ENCODE measurements at places on chromosomes 7 and 10. TPM values are rescaled to one million over a fixed set of nuclear protein-coding genes. Genes with fewer than 3 reads are reported as not detected.

GRCh38 chr10:119306514-119306951 is 99.2 kb downstream of the GRK5 start:
- H3K27ac ChIP-seq: no peak overlapping the region
- H3K36me3 ChIP-seq: no peaks in the 10 kb centered on the region
- DNase-seq: no peak
- H3K27me3 ChIP-seq: no peaks in the 10 kb centered on the region
- H3K4me3 ChIP-seq: no peak overlapping the region
- peaks cover 4% of the 10 kb centered on the region for H3K4me1 ChIP-seq

Gene TSPAN12
- total RNA-seq: 50.3 TPM

DNA sequence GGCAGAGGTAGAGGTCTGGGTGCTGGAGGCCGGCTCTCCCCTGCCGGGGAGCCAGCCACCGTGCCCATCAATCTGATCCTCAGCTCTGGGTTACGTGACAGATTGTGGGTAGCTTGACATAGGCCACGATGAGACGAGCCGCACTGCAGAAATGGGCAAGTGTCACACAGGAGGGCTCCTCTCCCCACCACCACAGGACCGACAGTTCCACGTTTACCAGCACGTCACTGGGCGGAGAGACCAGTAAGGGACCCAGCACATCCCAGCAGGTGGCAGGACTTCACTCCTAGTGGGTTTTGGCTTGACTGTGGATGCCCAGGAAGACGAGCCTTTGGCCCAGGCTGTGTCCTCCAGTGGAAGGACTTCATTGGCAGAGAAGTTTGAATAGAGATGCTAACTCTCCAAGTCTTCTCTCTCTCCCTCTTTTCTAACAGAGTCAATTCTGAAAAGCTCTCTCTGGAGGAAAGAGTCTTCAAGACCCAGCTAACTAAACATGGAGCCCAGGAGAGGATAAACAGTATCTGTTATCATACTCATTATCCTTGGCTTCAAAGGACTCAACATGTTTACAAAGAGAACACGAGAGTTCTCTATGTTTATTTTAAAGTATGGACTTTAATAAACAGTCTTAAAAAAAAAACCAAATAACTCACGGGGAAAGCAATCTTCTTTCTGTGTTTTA is 129.3 kb upstream of the JCAD start:
- peaks cover 22% of the 10 kb centered on the region for H3K4me1 ChIP-seq
- H3K27ac ChIP-seq: no peak overlapping the region
- no peak overlapping the region for H3K4me3 ChIP-seq
- no peak for DNase-seq
- peaks cover 11% of the 10 kb centered on the region for H3K27me3 ChIP-seq
- no peaks in the 10 kb centered on the region for H3K36me3 ChIP-seq

Gene GPR85
- 0.13 TPM for total RNA-seq

DNA sequence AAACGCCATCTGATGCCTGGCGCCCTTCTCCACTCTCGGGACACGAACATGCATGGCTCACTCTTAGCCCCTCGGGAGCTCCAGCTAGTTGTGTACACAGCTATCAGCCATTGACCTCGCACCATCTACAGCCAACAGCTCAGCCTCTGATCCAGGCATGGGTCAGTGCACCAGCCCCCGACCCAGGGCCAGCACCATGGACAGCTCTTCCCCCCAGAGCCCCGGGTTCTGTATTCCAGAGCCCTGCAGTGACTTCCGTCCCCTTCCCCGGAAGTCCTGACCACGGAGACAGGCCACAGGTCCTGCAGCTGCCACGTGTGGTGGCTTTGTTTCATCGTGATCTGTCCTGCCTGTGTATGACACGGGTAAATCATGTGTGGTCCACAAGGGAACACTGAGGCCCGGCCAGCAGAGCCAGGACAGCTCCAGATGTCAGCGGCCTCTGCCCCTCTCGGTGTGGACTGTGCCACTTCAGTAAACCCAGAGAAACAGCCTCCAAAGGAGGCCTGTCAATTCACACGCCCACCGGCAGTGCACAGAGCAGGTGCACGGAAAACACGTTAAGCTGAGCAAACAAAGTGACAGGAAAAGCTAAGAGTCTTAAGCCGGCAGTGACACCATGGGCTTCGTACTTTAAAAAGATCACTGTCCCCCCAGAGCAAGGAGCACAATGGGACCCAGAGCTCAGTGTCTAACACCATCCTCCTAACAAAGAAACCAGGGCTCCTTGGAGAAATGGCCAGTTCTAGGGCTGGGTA is 13.0 kb downstream of the STK32C start:
- no peaks in the 10 kb centered on the region for H3K27me3 ChIP-seq
- no peaks in the 10 kb centered on the region for H3K36me3 ChIP-seq
- H3K4me1 ChIP-seq: no peaks in the 10 kb centered on the region
- H3K27ac ChIP-seq: no peak overlapping the region

Gene VWC2
- not detected for total RNA-seq

Data from endodermal cell (in vitro differentiated cells).